NCI-H226 (cell line): ENCODE measurements at places on chromosomes 3 and 15.

GRCh38 chr15:33188641-33189257 is 5.8 kb downstream of the FMN1 start:
- DNase-seq: no peak

DNA sequence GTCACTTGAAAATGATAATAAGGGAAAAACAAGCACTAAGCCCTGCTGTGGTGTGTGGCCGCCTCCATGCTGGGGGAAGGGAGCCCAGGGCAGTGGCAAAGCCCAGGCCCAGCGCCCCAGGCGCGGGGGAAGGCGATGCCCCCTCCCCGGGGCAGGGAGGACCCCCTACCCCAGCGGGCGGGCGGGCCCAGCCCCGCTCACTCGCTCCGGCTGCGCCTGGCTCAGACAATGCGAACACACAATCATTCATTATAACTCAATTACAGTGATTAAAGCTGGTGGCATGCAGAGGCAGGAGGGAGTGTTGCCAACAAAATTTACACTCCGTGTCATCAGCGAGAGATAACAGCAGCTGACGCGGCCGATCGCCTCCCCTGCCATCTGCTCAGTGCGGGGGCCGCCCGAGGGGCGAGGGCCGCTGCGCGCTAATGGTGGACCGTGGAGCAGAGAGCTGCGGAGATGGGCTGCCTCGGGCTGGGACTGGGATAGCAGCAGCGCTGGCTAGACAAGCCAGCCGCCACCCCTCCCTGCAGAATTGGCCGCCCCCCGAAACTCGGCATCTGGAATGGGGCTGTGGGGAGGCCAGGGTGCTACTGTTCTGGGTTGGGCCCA is 64.1 kb downstream of the TLE3 start:
- DNase-seq: no peak

DNA sequence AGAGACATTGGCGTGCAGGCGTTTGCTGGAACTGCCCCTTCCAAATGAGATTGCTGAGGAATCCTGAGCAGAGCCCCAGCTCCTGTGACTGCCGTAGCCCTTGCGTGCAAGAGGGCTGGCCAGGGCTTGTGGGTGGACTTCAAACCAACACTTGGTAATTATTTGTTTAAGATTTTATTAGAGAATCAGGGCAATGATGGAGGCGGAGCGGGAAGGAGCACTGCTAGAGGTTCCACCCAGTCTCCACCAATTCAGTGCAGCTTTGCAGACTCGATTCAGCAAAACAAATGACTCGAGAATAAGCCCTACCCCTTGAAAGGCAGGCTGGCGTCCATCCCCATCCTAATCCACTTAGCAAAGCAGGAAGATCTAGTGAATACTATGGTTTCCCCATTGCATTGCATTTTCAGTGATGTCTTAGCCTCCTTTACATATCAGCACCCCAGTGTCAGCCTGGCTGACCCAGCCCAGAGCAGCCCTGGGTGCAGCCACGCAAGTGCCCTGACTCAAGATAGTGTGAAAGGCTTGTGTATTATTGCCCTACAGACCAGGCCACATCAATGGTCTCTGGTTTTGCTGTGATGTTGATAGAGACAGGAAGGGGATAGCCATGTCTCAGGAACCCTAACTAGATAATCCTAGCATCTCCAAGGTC is 26.0 kb downstream of the GLDN start:
- no peak for DNase-seq

DNA sequence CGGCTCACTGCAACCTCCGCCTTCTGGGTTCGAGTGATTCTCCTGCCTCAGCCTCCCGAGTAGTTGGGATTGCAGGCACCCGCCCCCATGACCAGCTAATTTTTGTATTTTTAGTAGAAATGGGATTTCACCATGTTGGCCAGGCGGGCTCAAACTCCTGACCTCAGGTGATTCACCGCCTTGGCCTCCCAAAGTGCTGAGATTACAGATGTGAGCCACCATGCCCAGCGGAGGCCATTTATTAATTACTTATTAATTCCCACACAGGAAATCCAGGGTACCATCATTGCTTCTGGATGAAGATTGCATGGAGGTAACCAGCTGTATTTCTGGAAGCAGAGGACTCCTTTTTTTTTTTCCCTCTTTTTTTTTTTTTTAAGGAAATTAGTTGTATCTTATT is 37.8 kb downstream of the MAP4 start:
- peak; percentile 10 for DNase-seq

DNA sequence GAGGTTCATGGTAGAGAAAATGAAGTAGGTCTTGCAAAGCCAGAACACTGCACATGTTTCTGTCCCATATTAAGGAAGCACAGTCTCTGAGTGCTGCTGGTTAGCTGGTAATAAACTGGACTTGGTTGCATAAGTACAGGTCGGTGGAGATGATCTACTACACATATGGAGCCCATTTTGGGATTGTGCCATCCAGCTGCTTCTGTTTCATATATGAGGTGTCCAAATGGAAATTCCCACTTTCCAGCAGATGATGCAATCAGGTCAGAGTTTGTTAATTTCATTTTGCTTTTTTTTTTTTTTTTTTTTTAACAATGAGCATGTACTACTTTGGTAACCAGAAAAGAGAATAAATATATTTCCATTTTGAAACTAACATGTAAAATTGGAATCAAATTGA is 122.6 kb downstream of the SATB1 start:
- DNase-seq: peak; percentile 37

GRCh38 chr15:67880651-67881182 is 40.9 kb upstream of the RNU6-1 start:
- DNase-seq: peak; percentile 49

DNA sequence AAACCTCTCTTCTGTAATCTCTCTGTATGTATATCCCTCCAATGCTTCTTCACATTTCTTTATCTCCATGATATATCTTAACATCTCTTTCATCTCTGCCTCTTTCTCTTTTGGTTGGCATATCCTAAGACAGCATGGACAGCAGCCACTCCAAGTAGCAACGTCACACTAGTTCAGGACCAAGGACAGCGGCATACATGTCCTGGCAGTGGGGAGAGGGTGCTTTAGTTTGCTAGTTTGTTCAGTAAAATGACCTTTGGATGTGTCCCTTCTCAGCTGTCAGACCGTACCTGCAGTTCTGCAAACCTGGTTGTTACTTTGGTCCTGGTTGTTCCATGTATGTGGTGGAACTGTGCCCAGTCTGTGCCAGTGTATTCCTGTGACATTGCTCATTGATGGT is 225.6 kb upstream of the ROPN1 start:
- no peak for DNase-seq

DNA sequence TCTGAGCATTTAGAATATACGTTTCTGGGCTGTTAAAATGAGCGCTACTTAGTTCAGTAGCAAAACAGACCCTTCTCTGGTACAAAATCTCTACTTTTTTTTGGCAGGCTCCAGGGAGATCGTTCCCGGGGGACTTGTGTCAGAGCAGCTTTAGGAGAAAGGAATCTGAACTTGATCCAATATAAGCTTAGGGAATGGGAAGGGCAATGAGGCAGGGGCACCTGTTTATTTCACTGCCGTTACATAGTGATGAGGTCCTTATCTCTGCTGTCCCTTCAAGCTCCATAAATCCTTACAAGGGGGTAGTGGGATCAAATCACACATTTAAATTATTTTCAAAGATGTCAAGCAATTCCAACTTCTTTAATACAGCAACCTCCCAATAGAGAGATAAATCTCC is 128.7 kb upstream of the BNIP2 start:
- DNase-seq: no peak

DNA sequence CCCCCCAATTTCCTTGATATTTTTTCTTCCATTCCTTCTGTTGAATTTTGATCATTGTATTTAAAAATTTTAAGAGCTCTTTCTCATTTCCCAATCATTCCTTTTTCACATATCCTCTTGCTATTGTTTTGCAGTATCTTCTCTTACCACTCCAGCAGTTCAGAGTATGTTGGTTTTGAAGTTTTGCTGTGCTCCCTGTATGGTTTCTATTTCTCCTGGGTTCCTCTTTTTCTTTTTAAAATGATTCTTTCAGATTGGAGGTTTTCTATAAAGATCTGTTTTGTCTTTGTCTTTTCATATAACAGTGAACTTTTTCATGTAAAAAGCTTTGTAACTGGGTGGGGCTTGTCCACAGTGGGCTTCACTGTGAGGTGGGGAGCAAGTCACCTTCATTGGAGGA is 12.8 kb downstream of the USP3 start:
- DNase-seq: no peak

DNA sequence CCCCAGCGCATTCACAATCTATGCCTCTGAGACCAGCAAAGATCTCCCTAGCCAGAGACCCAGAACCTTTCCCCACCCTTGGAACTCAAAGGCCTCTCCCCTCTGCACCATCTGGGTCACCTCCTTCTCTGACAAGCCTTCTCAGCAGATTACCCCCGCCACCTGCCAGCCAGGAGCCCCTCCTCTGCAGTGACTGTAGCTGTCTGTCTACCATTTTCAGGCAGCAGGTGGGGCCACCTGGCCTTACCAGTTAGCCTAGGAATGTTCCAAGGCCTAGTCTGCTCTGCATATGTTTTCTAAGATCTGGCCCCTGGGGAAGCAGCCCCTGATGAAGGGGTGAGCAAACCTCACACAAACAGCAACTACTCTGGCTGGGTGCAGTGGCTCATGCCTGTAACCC is 2.4 kb downstream of the MYLK start:
- no peak for DNase-seq

DNA sequence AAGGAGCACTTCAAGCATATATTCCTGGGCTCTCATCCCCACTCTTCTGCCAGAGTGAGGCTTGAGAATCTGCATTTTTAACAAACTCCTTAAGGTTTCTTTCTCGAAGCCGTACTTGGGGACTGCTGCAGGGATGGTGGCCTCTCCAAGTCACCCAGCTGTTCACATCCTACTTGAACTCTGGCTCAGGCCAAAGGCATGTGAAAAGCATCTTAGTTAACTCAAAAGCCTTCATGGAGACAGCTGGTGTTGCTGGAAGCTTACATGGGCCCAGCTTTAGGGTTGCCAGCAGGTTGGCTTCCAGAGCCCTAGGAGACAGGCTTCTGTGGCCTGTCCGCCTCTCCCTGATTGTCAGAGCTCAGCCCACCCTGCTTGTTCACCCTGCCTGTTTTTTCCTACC is 139.2 kb downstream of the THSD4 start:
- DNase-seq: no peak

- no peak for DNase-seq
These were observed 374.3 kb downstream of the RBMS3 start for GRCh38 chr3:29655015-29655747.

DNA sequence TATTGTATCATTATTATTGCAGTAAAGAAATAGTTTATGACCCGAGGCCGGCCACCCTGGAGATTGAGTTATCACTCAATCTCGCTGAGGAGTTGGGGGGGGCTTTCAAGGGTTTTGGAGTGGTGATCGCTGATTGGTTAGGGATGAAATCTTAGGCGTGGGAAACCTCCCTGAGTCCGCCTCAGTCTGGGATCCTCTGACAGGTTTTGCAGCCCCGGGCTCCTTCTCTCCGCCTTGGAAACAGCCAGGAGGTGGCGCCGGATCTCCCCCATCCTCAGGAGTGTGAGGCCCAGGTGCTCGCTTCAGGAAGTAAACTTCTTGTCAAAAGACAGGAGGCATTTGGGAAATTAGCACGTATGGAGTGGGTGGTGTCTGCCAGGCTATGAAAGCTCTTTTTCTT is 41.1 kb upstream of the SEC61A1 start:
- peak; percentile 30 for DNase-seq

DNA sequence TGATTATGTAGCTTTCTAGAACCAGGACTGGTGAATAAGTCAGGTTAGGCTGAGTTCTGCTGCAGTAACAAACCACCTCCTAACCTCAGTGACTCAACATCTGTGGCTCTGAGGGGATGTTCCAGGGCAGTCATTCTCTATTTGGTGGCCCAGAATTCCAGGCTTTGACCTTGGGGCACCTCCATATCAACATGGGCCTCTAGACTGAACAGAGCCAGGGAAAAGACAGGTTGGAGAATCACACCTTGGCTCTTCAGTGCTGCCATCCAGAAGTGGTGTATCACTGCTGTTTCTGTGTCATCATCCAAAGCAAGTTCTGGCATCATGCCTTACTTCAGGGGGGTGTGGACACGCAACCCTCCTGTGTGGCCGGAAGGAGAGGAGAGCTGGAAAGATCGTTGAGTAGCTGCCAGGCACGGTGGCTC is 15.3 kb downstream of the ZBTB47 start:
- DNase-seq: peak; percentile 29
